ENCODE measurements at places on chromosomes 16 and 17.

DNA sequence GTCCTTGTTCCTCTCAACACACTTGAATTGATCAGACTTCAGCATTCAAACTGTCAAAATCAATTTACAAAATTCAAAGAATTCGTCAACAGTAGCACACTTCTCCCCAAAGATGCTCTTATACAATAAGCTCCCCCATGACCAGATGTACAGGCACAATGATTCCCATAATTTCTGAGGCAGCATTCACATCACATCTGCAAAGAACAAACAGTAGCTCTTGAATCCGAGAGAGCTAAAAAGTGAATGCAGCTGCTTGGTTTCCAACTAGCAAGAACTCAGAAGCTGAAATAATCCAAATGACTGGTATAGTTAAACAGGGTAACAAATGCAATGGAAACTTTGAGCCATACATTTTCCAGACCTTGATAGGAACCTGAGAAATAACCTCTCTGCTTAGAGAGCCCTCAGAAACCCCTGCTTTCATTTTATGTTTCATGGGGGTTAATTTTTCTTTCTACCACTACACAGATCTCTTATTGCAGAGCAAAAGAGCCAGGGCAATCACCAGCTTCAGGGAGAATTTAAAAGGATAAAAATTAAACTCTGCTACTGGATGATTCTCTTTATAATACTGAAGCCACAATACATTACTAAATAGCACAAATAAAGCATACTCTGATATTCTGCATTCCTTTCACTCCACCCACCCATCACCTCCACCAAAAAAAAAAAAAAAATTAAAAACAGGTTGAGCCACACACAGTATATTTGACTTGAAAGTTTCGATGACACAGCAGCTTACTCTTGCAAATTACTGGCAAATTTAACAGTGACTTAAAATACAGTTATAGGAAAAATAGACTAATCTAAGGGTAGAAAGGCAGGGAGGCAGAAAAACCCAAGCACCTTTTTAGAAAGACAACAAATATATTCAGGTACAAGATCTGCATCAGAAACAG lies 23.1 kb upstream of the TMEM97 start:
- no peak for DNase-seq

- no peak for DNase-seq
Observed at GRCh38 chr17:51398687-51399086, 138.3 kb downstream of the UTP18 start.

- peak; percentile 78 for DNase-seq
Observed at GRCh38 chr16:31700530-31701388, 172.8 kb upstream of the ZNF267 start.

DNA sequence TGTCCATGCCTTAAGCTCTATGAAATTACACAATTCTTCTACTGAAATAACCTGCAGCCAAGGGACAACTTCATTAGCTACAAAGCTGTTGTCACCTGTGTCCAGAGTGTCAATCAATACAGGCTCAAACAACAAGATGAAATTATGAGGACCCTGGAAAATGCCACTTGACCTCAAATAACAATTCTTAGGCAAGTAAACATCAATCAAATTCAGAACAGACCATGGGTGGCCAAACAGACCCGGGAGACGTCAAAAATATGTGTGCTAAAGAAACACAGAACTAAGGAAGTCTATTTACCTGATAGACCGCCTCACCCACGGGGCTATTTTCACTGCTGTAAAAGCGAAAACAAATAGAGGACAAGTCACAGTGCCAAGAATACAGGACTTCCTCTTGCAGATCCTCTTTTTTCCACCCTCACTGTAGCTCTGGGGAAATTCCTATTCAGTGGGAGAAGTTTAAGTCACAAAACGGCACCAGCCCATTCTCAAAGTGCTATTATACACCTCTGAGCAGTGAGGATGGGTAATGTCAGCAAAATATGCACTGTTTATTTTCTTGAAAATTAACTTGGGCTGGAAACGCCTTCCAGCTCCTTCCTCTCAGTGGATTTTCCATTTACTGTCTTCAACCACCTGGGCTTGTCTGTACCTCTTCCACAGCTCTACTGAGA lies 2.7 kb downstream of the LITAF start:
- no peak for DNase-seq

GRCh38 chr17:10600571-10600970 lies 51.1 kb upstream of the MYH2 start:
- DNase-seq: no peak

DNA sequence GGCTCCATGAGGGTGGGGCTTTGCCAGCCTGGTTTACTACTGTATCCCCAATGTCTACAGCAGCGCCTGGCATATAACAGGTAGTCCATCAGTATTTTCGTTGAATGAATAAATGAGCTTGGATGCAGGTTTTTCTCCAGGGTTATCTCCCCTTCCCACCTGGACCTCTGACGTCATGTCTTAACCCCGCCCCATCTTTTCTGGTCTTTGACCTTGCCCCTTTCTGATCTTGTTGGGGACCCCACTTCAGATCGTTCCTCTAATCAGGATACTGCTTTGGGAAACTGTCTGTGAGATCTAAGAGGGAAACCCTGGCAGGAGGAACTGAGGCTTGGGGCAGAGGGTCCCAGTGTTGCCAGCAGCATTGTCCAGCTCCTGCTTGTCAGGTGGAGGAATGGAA lies 68.8 kb upstream of the GCSH start:
- DNase-seq: no peak

GRCh38 chr17:29246628-29247027 lies at the start of gene CRYBA1:
TSS of gene CRYBA1 (plus strand) at chr17:29246859. CDS start at chr17:29246864, 5 bp downstream.
- no peak for DNase-seq

DNA sequence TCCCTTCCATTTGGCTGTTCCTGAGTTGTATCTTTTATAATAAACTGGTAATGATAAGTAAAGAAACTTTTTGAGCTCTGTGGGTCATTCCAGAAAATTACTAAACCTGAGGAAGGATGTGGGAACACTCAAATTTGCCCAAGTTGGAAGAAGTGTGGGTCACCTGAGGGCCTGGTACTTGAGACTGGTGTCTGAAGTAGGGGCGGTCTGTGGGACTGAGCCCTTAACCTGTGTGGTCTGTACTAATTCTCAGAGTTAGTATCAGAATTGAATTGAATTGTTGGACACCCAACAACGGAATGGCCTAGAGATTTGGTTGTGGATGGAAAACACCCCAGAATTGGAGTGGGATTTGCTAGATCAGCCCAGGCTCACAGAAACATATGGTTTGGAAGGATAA lies 43.1 kb downstream of the IKZF3 start:
- DNase-seq: no peak

GRCh38 chr16:55001931-55002330 lies 71.3 kb downstream of the IRX5 start:
- no peak for DNase-seq

- no peak for DNase-seq
Observed at GRCh38 chr17:49585422-49586027, 9.9 kb downstream of the NXPH3 start.

GRCh38 chr17:39908789-39909352 lies 9.6 kb downstream of the GSDMB start:
- no peak for DNase-seq

- no peak for DNase-seq
Observed at GRCh38 chr17:6487251-6488007, 43.2 kb downstream of the PIMREG start.

- no peak for DNase-seq
Observed at GRCh38 chr17:55614061-55614460, 102.8 kb upstream of the SMIM36 start.

DNA sequence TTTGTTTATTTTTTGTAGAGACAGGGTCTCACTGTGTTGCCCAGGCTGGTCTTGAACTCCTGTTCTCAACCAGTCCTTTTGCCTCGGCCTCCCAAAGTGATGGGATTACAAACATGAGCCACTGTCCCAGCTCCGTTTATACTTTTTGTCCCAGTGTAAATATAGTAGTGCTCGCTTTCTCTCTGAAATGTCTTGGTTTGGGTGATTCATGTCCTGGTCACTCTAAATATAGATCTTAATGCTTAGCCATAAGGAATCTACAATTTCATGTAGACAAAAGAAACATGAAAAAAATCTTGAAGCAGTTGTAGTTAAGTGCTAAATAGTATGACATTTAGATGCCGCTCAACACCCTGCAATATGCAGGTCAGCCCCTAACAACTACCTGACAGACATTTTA lies 126.9 kb downstream of the KATNIP start:
- no peak for DNase-seq

- no peak for DNase-seq
Observed at GRCh38 chr16:86529160-86529559, 18.8 kb downstream of the FOXF1 start.

DNA sequence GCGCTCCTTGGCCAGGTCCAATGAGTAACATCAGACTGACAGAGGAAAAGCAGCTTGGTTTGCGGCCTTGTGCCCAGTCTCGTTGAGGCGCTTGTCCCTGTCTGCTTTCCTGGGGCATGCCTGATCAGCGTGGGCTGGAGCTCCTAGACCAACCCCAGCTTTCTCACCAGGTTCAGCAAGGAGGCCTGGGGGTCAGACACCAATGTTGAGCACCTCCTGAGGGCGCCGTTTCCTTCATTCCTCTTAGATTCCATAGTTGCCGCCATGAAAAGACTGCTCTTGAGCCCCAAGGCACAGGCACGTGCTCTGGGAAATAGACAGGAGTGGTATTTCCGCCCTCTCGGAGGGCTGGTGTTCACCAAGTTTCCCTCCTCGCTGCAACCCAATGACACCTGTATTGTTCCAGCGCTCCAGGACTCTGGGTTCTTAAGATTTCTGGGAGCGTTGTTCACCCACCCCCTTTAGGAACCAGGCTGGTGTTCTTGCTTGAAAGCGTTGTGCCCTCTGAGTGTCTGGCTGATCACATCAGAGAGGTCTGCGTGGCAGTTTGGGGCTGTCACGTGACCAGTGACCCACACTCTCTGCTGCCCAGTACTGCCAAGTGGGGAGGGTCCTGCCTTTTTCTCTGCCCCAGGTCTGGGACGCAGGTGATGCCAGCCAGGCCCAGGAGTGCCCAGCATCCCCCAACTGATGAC lies 18.0 kb downstream of the KCTD2 start:
- no peak for DNase-seq

- no peak for DNase-seq
Observed at GRCh38 chr17:2158396-2158780, 103.5 kb downstream of the HIC1 start.

DNA sequence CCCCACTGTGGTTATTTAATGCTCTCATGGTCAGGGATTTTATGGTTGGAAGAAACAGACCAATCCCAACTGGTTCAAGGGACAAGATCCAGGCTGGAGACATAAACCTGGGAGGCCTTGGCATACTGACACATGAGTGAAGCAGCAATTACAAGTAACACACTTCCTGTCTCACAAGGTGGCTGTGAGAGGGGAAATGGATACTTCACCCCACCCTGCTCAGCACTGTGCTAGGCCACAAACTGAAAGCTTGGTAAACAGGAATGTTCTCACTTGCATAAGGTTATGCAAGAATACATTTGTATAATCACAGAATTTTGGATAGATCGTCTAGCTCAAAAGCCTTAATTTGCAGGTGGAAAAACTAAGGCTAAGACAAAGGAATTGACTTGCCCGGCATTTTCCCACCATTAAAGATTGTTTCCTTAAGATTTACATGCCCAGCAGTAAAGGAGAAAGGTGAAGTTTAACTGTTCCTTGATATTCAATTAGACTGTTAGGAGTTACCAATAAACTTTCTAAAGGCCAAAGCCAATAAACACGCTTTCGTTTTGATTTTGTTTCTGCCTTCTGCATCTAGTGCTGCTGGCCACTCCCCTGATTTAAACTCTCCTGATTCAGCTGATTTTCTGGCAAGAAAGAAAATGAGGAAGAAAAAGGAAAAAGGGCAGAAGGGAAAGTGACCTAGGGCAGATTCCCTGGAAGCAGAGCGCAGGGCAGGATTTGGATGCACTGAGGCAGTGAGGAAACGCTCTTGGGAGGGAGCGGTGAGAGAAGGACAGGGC lies 215.6 kb upstream of the CDH5 start:
- no peak for DNase-seq

- no peak for DNase-seq
Observed at GRCh38 chr16:1635070-1635469, 22.9 kb downstream of the CRAMP1 start.

DNA sequence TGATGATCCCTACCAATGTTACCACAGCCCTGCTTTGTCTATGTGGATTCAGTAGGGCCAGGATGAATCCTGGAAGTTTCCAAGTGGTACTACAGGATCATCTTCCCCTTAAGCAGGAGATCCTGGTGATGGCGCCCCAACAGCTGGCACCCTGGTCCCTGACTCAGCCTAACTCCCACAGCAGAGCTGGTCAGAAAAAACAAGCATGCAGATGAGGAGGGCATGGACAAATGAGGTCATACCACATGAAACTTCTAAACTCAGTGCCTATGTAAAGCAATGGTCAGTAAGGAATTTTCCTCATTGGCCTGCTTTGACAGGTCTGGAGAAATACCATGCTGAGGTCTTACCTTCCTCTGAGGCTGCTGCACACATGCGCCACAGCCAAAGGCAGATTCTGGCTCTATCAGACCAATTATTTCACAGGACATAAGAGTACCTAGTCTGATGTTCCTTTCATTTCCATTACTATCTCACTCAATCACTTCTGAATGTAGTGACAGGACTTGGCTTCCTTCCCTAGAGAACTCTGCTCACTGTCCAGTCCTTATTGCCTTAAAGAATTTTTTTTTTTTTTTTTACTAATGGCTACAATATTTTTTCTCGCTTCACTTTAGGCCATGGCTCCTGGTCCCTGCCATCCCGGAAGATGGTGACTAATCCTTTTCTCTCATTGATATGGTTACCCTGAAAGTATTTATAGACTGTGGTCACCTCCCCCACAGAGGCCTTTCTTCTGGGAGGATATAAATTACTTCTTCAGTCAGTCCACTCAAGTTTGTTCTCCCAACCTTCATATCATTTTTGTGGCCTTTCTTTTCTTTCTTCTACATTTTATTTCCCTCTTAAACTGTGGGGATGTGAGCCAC lies 525.2 kb upstream of the PSMD7 start:
- DNase-seq: no peak

- no peak for DNase-seq
Observed at GRCh38 chr16:29789775-29790182, 772 bp upstream of the KIF22 start.

DNA sequence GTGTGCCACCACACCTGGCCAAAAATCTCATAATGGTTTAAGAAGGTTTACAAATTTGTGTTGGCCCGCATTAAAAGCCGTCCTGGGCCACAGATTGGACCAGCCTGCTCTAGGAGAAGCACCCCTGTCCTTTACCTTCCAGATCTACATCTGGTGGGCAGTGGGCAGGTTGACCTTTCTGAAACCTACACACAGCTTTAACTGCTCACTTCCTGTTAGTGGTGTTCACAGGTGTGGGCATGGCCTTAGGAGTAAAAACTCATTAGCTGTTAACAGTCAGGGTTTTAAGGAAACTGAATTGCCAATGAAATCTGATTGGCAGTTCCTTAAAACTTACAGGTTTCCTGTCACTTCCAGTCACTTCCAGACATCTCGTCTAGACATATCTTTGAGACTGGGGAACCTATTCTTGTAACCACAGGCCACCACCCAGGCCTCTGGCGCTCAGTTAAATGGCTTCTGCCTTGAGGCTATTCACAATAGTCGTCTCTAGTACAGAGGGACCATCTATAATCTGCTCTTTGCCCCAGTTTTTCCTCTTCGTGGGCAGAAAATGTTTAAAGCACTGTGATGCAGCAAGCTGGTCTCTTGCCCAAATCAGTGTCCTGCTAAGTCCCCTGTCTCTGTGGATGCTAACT lies 29.3 kb downstream of the GNGT2 start:
- no peak for DNase-seq

- DNase-seq: no peak
Observed at GRCh38 chr17:81027591-81028505, 7.1 kb upstream of the BAIAP2 start.
